ENCODE measurements at places on chromosomes 4 and X.

DNA sequence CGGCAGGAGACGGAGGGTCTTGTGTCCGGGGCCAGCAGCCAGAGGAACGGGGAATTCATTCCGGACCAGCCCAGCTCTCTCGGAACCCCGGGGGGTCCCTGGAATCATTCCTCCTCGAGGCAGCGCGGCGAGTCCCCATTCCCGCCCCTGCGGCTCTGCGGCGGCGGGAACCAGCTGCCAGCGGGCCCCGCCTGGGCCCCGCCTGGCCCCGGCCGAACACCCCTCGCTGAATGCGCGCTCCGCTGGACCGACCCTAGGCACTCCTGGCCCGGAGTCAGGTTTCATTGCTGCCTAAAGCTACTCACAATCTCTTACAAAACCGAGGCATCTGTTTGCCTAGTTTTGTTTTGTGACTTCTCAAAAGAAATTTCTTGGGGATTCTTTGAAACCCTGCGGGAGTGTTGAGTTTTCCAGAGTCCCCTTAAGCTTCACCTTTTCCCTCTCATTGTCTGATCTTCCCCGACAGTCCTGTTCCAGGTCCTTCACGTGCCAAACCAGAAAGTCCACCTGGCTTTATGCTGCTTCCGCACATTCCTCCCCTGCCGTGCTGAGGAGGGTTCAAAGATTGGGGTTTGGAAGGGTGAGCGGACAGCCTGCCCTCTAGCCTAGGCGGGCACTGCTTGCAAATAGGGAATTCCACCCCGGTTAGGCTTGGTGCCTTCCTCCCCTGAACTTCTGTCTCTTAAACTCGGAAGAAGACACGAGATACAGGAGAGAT is 789 bp downstream of the ARHGAP10 start:
- peak; percentile 41 for DNase-seq

DNA sequence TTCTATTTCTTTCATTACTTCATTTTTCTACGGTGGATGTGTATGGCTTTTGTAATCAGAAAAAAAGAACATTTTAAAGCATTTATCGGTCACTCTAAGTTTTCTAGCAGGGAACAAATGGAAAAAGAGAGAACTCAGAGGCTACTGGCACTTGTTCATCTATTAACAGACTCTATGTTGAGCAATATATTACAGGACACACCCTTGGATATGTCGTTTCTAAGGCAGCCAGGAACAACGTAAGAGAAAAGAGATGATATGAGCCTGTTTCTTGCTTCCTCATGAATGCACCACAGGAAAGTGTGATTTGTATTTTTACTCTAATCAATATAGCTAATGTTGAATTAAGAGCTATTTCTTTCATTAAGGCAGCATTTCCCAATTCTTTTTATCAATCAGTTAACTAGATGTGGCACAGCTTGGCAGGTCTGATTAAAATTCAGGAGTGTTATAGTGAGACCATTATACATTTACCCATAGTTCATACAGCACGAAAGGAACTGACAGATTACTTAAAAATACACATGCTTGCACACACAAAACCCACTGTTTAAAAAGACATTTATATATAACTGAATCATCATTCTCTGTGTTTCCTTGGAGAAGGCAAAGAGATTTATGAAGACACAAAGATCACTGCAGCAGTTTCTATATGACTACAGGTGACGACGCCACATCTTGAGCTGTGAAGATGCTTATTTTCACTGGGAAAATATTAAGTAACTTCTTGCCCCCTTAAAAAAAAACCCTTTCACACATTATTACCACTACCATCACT is 13.0 kb downstream of the RAB9B start:
- DNase-seq = no peak

- DNase-seq = no peak
Measured at GRCh38 chr4:37533286-37534033, 152.7 kb downstream of the RELL1 start.

DNA sequence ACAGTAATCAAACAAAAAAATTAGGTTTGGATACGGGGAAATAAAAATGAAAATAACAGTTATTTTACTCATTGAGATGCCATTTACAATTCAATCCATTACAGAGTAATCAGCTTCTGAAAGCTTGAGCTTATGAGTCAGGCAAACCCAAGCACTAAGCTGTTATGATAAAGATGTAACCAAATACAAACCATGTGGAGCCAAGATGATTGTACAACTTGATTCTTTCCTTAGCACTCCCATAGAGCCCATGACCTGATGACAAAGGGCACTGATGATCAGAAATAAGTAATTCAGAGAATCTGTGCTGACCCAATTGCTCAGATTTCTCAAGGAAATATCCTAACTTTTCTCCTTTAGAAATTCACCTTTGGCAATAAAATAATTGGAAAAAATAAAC is 40.5 kb upstream of the PRKG2 start:
- no peak for DNase-seq

- DNase-seq = no peak
Measured at GRCh38 chrX:72340041-72340440, 34.3 kb upstream of the CITED1 start.

DNA sequence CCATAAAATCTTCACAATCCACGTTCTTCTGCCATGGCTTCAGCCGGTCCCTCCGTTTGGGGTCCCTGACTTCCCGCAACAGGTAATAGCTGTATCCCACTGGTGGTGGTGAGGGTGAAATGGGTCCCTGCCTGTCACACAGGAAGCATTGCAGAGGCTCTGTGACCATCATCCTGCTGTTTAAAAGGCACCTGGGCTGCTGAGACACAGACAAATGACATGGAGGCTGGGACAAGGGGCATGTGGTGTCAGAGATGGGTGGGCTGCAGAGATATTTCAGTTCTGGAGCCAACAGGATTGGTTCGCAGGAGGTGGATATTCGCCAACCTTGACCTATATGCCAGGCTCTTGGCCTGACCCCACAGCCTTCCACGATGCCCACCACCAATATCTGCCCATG is 82.1 kb downstream of the JAKMIP1 start:
- DNase-seq = no peak

- DNase-seq = no peak
Measured at GRCh38 chr4:145044341-145044740, 53.7 kb downstream of the ANAPC10 start.

Measured in GM13976 (cell line).